ENCODE measurements at places on chromosomes 1 and 21.
A peak's percentile ranks its signal among the peaks of the same experiment; 100 is the strongest.

- DNase-seq: no peak
Measured at GRCh38 chr1:184773762-184774320, 19.2 kb upstream of the EDEM3 start.

- DNase-seq: no peak
Measured at GRCh38 chr1:243270097-243270864, 14.4 kb downstream of the SDCCAG8 start.

- DNase-seq: no peak
Measured at GRCh38 chr1:8536515-8536914, 218.6 kb downstream of the SLC45A1 start.

DNA sequence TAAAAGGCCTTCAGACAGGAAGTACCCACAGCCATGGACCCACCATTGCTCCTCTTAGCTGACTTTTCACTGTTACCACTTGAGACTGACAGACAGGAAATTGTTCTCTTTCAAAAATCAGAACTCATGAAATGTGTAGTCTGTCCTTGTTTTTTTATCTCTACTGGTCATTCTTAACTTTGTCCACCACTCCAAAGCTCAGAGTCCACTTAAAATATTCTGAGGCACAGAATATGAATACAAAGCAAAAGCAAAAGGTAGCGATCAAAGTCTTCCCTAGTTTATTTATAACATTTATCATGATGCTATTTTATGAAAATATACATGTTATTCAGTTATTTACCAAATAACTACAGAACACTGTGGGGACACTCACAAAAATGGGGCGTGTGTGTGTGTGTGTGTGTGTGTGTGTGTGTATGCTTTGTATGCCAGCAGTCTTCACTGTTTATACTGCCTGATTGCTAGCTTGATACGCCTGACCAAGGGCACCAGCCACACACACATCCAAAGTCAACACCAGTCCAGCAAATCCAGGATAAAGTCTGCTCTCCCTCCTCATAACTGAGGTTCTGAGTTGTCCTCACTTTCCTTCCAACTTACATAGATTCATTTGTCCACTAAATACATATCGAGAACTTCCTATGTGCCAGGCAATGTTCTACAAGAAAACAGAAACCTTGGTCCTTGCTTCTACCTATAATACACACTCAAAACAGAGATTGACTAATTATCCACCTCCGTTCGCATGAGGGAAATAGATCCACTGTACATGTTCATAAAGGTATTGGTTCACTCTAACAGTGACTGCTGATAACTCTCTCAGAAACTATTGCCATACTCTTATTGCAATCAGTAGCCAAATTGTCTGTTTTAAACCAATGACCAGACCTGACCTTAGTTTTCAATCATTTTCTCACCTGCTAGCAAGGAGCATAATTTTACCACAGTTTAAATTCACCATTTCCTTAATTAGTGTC is 79.4 kb downstream of the ERICH3 start:
- DNase-seq: no peak

DNA sequence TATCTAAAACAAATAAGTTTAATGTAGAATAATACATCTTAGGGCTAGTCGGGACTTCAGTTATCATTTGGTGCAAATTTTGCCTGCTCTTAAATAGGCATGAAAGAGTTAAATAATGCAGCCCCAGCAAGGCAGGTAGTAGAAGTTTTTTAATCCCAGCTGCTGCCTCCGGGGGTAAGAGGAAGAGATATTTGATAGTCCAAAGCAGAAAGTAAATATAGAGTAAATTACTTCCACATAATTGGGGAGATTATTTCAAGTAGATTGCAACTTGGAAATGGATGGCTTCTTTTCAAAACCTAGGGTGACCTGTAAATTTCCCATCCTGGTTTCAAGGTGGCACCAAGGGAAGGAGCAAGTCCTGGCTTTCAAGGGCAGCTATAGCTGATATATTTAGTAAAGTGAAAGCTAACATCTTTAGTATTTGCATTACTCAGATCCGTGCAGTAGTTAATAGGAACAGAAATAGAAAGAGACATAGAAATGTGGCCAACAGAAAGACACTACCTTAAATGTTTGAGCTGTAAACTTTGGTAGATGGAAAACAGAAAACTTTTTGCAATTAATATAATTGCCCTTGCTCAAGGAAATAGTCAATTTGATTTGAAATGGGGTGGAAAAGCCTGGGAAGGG is 109.1 kb downstream of the LMO4 start:
- DNase-seq: no peak

GRCh38 chr1:214404571-214405213 is 123.7 kb downstream of the SMYD2 start:
- DNase-seq: no peak

DNA sequence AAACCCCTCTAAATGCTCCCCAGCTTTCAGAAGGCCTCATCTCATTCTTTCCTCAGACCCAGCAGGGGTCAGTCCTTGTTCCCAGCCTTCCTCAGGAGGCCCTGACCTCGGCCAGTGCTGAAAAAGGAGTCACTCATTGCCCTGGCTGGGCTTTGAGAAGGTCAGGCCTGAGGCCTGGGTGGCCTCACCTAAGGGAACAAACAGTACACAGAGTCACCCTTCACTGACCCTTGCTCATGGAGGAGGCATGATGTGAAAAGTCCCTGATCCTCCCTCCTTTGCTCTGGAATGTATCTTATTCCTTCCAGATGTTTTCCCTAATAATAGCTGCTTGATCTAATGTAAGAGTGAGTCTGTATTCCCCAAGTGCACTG is 117.7 kb upstream of the SLC44A3 start:
- no peak for DNase-seq

DNA sequence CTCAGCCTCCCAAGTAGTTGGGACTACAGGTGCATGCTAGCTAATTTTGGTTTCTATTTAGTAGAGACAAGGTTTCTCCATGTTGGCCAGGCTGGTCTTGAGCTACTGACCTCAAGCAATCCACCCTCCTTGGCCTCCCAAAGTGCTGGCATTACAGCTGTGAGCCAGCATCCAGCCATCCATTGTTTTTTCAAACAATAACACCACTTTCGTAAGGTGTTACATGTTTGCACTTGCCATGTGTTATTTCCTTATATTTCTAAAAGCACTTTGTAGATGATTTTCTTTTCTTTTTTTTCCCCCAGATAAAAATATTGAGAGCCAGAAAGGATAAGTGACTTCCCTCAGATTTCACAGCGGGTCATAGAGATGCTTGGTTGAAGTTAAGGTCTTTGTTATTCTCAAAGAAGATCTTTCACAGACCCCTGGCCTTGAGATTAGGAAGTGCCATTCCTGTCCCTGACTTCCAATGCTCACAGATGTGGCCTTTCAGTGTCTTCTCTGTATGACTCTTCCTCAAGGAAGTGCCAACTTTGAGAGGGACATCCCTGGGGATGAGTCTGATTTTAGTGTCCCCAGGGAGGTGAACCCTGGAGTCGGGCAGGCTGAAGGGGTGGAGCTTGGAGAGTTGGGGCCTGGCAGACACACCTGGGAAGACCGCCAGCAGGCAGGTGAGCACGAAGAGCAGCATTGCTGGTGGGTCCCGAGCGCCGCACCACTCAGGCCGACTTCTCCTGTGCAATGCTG is 6.3 kb downstream of the PIGR start:
- no peak for DNase-seq

- no peak for DNase-seq
Measured at GRCh38 chr1:228756457-228756856, 21.2 kb downstream of the RHOU start.

- DNase-seq: peak; percentile 71
Measured at GRCh38 chr1:2786329-2787162, 14.9 kb downstream of the TTC34 start.

DNA sequence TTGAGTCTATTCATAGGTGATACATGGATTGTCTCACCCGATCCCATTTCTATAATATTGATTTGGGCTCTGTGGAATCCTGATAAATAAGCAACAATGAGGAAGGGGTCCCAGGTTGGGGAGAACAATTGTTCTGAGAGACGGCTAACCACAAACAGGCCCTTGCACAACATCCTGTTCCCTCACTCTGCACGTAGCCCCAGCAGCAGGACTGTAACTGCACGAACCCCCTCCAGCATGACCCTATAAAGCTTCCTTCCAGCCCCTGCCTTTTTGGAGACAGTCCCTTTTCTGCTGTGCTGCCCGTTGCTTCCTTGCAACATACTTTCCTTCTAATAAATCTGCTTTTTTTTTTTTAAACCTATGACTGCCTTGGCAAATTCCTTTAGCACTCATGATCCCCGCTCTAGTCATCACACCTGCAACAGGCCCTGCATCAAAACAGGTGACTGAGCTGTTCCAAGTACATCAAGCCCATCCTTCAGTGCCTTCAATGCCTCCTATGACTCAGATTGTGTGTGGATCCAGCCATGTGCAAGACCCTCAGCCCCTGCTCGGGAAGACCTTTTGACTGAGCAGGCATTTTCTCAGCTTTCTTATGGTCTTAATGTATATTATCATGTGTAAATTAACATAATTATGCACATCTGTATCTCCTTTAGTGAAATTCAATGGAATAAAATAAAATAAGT is 63.7 kb upstream of the B3GALNT2 start:
- no peak for DNase-seq

GRCh38 chr1:205348554-205349487 is 7.9 kb downstream of the KLHDC8A start:
- DNase-seq: no peak

DNA sequence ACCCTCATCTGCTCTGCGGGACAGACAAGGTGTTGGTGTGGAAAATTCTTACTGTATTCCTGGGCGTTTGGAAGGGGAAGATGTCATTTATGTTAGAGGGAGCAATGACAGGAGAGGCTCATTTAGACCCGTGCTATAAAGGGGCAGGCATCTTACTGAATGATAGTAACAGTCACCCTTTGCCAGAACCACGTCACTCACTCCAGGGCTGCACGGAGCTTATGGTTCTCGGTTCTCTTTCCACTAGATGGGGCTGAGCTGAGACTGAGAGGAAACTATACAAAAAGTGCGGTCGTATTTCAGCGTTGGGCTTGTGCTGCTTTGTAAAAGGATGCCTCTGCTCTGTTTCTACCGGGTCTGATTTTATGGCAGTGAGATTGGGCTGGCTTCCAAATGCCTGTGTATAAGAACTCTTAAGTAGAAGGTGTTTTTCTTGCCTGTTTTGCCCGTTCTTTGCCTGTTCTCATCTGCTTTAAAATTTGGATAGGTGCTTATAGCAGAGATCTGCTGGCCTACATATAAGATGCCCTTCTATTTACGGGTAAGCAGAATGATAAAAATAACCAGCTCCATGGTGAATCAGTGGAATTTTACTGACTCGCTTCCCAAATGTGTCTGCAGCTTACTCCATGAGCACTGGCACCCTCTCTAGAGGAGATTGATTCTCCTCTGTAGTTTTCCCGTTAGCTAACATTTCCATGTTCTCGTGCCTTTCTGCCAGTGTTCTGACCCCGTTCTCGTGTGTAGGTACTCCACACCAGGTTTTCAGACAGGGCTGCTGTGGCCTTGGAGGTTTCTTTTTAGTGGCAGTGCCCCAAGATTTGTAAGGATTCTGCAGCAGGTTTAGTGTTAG is 55.9 kb downstream of the MRPS6 start:
- peak; percentile 21 for DNase-seq

DNA sequence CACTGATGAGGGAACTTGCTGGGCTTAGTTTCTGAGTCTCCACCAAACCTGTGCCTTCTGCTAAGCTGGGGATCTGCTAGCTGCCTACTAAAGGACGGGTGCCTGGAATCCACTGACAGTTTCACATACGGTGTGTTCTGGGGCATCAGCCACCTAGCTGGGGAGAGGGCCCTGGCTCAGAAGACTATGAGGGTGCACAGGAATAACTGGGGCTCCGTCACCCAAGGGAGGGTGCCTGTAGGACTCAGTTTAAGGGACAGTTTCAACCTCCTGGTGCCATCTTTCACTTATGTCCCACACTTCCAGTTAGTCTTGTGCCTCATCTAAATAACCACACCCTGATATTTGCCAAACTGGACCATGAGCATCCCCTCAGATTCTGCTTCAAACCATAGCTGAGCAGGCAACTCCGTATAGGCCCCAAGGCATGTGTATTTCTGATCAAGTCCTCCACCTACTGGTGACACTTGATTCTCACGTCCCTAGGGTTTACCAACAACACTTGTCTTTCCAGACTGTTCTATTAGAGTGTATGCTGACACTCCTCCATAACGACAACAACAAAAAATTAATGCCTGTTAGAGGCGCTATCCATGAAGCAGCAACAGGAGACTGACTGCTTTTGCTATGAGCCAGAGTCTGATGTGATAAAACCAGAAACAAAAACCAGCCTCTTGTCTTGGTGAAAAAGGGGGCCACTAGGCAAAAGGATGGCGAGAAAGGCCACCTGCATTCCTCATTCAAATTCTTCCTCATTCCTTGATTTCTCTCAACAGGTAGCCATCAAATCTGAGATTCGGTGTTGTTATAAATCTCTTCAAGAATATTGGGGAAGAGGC is 55.0 kb upstream of the PAXBP1 start:
- DNase-seq: peak; percentile 7

DNA sequence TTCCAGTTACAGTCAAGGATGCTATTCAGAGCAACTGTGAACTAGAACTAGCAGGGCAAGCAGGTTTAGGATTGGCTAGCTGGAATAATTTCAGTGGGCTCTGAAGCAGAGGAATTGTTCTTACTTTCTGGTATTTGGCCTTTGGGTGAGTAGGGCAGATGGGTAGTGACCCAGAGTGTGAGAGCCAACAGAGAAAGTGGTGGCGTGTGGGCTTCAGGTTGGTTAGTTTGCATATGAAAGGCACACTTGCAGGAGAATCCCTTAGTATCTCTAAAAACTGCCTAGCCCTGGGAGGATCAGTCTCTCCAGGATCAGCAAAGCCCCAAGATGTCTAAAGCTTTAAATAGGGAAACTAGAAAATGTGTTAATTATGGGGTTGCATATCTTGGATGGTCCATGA is 67.6 kb upstream of the LRRC8B start:
- DNase-seq: no peak

DNA sequence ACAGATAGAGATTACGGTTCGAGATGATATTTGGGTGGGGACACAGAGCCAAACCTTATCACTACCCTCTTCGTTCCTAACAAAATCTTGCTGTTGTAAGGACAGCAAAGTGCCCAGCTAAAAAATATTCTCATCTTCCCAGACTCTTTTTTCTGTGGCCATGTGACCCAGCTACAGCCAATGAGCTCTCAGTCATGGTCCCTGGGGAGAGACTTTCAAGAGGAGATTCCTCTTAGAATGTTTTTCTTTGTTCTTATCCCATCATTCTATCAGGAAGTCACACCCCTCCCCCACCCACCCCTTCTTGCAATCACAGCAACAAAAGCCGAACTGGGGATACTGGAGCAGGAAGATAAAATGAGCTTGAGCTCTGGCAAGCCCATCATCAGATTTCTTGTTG is 247.1 kb downstream of the CHRM3 start:
- DNase-seq: no peak
